Activated naive CD4-positive, alpha-beta T cell treated with anti-CD3 and anti-CD28 coated beads, Interleukin-2, amount 50 U/mL, for 16 hours (primary cell): ENCODE measurements at places on chromosomes 7 and 10.

DNA sequence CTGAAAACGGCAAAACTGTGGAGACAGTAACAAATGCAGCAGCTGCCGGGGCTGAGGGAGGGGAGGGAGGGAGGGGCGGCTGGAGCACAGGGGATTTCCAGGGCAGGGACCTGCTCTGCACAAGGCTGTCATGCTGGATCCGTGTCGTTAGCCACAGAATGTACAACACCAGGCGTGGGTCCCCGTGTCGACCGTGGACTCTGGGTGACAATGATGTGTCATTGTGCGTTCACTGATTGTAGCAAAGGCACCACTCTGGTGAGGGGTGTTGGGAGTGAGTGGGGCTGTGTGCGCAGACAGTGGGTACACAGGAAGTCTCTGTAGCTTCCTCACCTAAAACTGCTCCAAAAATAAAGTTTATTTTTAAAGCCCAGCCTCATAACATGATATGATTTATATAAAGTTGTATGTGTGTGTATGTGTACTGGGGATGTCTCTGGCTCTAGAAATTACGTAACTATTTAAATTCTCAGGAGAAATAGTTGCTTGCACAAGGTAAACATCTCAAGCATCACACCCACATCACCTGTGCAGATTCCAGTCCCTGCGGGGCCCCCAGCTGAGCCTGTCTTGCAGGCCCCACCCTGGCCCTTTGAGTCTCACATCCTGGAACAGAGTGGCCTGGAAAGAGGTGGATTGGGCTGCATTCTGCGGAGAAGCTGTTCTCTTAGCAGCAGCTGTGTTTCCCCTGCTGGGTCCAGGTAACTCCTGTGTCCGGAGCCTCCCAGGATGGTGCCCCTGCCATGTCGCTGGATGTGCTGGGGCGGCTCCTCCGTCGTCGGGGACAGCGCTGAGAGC lies 135.7 kb downstream of the DYNC2I1 start:
- DNase-seq = no peak

- DNase-seq = no peak
Observed at GRCh38 chr10:21943633-21944265, 59.8 kb downstream of the DNAJC1 start.

DNA sequence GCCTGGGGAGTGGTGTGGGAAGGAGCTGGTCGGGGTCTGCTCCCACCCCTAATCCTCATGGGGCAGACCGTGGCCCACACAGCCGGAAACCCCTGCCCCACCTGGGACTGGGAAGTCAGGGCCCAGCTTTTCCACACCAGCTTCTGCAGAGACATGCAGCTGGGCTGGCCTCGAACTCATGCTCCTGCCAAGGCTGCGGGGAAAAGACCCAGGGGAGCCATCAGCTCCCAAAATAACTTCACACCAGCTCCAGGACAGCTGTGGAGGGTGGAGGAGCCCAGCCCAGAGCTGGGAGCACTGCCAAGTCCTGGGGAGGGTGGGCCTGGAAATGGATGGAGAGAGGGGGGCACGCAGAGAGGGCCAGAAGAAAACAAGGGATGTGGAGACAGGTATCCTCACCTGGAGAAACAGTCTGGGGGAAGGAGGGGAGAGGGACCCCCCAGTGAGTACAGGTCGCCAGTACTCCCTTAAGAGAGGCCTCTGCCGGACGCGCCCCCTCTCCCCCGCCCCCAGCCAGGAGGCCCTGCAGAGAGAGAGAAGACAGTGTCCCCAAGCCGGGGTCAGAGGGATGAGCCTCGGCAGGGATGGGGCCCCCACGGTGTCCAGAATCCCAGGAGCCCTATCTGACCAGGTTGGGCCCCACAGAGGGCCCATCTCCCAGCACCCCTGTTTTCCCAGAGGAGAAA lies 11.5 kb upstream of the GRIFIN start:
- DNase-seq = no peak

GRCh38 chr7:151091431-151091830 lies 5.2 kb downstream of the AGAP3 start:
- DNase-seq = no peak

DNA sequence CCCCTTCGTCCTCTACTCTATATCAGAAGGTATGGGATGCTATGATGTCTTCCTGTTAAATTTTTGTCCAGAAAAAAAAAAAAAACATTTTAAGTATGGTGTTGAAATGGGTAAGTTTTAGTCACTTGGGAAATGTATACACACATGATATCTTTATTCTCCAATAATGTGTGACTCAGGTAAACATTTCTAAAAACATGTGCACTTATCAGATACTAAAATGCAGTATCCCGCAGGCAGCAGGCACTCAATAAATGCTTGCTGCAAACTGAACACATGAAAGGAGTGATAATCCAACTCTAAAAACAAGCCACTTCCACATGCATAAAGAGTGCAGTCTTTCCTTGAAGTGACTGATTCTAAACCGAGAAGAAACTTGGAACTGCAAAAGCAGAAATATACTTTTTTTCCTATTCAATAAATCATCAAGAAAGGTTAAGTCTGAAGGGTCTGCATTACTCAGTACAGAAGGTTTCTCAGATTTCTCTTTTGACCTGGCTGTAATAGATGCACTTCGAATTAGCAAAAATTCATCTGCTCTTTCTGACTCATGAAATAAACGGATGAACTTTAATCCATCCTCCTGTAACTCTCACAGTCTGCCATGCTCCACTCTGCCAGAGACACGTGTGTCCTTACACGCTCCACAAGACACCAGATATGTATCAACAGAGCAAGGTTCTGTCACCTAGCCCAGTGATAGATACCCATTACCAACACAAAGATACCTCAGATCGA lies 84.0 kb downstream of the HIPK2 start:
- no peak for DNase-seq

DNA sequence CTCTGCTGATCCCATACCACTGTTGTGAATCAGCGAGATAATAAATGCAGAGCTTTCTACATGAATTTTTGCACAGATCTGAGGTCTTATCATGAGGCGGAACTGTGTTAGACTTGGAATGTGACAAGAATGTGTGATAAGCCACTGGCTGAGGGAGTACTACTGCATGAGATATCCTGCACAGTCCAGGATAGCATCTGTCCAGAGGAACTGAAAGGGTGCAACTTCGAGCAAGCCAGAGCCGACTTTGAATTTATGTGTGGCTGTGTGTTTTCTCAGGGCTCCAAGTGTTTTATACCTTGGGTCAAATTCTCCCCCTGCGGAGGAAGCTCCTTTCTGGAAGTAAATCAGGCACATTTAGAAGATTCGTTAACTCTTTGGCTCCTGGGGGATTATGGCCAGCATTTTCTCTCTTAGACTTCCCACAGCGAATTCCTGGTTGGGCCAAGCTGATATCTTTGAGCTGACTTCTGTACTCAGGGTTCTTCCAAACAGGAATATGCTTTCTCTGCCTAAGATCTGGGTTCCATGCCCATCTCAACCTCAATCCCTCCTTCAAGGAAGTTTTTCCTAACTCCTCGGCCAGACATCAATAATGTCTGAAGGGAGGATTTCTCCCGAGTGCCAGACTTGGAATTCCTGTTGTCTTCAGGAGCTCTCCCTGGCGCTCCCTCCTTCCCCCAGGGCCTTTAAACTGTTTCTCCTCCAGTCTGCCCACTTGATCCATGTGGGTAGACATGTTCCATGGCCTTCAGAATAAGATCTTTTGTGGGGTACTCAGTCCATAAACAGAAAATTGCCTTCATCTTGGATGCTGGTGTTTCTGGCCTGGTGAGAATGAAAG lies 2.5 kb upstream of the MEST start:
- no peak for DNase-seq

DNA sequence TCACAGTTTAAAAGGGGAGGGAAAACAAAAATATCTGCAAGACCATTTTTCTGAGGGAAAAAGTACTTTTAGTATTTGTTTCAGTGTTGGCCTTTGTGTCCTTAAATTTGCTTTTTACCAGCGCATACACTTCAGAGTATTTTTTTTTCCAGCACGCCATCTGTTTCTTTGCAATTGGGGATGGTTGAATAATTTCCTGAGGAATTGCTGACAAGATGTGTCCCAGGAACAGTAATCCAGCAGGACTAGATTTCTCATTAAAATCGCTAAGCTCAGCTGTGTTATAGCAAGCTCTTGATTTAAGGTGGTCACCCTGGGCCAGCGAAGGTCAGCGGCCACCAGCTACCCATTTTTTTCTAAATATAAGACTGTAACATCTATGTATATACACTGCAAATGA lies 156.9 kb upstream of the RHOBTB1 start:
- no peak for DNase-seq

DNA sequence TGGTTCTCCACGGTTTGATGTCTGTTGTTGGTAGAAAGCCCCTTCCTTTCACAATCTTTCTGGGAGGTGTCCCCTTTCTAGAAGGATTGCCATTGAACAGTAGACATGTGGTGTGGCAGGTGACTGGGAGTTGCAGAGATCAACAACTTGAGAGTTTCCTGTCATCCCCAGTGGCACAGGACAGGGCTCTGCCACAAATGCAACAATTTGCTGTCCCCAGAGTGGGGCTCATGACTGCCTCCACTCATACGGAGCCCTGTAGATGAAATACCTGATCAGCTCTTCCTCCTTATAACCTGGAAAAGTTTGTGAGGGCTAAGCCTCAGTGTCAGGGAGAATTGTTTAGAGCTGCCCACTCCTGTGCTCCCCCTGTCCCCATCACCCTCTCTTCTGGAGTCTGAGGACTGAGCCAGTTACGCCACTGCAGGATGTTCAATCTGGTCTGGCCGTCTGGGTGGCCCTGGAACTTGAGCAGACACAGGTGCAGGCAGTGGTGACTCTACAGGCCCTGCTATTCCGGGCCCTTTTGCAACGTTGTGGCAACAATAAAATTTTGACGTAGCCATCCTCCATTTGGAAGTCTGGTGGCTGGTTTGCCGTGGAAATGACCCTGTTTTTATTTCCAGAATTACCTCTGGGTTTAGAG lies 6.5 kb downstream of the DBNL start:
- DNase-seq = no peak

DNA sequence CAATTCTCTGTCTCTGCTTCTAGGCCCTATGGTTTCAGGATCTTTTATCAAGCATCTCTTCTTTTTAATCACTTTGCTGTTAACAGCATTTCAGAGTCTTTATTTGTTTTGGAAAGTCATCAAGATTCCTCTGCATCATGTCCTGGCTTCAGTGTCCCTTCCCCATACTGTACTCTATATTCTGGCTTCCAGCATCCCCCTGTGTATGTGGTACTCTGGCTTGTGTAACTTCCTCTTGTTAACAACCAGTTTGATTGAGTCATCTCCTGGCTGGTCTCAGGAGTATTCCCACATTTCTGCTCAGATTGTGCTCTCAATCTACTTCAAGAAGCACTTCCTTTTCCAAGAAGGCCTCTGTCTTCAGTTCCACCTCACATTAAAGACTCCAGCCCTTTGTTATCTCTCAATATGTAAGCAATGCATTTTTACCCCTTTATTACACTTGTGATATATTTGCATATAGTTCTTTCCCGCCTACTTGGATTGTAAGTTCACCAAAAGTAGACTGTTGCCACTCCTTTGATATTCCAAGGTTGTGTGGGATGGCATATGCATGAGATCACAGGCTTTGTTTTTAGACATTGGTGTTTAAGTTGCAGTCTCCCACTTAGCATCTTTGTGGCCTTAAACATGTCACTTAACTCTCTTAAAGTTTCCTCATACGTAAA lies 15.1 kb upstream of the ATE1 start:
- no peak for DNase-seq

GRCh38 chr10:64039198-64039597 lies 518.0 kb downstream of the REEP3 start:
- no peak for DNase-seq

GRCh38 chr7:26182706-26183105 lies 17.8 kb downstream of the HNRNPA2B1 start:
- no peak for DNase-seq

DNA sequence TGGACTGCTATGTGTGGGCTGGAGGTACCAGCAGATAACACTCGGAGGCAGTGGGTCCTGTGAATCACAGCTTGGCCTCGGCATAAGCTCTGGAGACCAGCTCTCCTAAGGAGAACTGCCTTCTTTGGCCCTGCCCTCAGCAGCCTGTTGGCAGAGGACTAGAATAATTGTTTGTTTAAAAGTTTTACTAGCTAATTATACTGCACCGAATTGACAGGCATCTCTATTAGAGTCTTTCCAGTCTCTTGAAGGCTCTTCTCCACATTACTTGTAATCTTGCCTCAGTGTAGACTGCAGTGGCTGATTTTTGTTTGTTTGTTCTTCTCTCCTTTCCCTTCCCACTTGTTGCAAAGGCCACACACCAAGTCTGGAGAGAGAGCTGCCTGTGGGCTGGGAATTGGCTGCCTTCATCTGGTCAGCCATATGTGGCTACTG lies 183.2 kb downstream of the AUTS2 start:
- no peak for DNase-seq

- no peak for DNase-seq
Observed at GRCh38 chr7:149837564-149838223, 481 bp upstream of the ZNF862 start.

GRCh38 chr10:118568327-118568848 lies 27.1 kb downstream of the PRLHR start:
- DNase-seq = peak; percentile 43

DNA sequence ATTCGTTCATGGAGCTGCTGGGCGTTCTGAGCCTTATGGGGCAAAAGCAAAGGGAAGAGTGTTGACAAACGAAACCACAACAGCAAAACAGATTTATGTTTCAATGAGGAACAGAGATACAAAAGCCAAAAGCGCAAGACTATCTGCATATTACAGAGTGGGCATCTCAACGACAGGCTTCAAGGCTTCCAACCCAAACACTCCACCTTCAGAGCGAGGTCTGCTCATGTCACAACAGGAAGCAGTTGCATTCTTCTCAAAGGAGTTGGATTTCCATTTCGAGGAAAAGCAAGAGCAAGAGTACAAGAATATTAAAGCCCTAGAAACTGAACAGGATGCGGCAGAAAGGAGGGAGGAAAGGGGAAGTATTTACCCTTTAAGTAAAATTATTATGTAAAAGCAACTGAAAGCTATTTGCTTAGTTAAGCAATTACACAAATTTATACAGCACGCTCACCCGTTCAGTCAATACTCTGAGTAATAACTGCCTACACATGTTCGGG lies 189.3 kb downstream of the ELMO1 start:
- no peak for DNase-seq

DNA sequence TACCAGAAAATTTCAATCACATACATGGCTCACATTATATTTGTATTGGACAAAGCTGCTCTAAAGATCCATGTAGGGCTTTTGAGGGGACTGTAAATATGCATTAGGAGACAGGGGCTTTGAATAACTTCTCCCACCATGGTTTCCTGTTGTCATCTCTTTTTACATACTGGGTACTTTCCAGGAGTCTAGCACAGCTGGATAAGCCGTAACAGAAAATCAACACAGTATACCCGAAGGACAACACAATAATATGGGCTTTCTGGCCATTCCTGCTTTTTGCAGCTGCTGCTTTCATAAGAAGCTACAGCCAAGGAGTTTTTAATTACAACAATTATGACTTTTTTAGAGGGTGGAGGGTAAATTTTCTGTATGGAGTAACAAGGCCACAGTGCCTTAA lies 63.4 kb upstream of the SRPK2 start:
- no peak for DNase-seq
